ENCODE measurements at places on chromosomes 3 and 15. TPM values are rescaled to one million over a fixed set of nuclear protein-coding genes. Genes with fewer than 3 reads are reported as not detected.

Gene IL20RB
- total RNA-seq = 107 TPM

Gene IMP3
- total RNA-seq = 138 TPM

Gene CISH
- 1.0 TPM for total RNA-seq

Gene MLF1
- total RNA-seq = 13.4 TPM

Gene ECE2
- total RNA-seq = not detected

Gene CLDN1
- 0.32 TPM for total RNA-seq

Gene TAGLN3
- total RNA-seq = not detected

Gene P2RY12
- total RNA-seq = not detected

Gene DUOXA2
- not detected for total RNA-seq

Gene GABRB3
- total RNA-seq = not detected

Gene ALCAM
- 202 TPM for total RNA-seq

Gene DPP8
- 28.9 TPM for total RNA-seq

Gene DNAH1
- 4.0 TPM for total RNA-seq

Gene SERPINI1
- 25.3 TPM for total RNA-seq

Gene GHSR
- total RNA-seq = not detected

Gene C3orf80
- 1.3 TPM for total RNA-seq

Gene FAIM
- 12.6 TPM for total RNA-seq

Gene COLQ
- total RNA-seq = 1.1 TPM

Gene CADPS
- total RNA-seq = 11.4 TPM

Gene ALDH1L1
- not detected for total RNA-seq

Gene PRTG
- total RNA-seq = under 0.01 TPM

Gene SHQ1
- 23.3 TPM for total RNA-seq
